Activated CD8-positive, alpha-beta memory T cell treated with anti-CD3 and anti-CD28 coated beads, Interleukin-2, amount 10 ng/mL, durations not matched to agents 7 days and 5 days (primary cell): ENCODE measurements at places on chromosomes 5 and 9.

DNA sequence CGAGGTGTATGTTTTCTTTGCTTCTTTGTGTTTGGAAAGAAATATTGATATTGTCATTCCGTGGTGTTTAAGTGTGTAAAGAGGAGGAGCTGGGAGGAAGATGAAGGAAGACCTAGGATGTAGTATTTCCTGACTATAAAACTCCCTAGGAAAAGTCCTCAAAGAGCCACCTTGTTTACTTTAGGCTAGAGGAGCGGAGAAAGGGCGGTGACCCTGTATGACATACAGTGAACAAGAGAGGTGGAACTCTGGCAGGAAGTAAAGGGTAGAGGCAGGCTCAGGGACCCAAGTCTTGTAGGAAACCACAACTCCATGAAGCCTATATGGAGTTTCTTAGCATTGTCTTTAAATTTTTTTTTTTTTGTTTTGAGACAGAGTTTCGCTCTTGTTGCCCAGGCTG, 303.9 kb downstream of the DOCK8 start:
- DNase-seq = no peak

DNA sequence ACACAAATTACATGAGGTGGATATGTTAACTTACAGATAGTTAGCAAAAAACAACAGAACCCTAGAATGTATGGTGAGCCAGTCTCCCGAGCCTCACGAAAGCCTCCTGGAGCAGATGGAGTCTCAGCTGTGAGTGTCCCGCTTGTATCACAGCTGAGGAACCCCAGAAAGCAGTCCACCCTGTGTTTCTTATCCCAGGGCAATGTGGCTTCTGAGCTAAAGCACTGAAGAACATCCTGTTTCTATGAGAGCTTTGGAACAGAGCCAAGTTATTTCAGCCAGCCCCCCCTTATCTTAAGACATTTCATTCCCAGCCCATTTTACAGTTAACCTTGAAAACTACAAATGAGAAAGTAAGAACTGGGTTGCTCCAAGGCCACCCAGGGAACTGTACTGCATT, 1220.9 kb upstream of the CDH6 start:
- DNase-seq = no peak

- DNase-seq = no peak
Measured at GRCh38 chr9:124897570-124898460, 35.9 kb downstream of the ARPC5L start.

DNA sequence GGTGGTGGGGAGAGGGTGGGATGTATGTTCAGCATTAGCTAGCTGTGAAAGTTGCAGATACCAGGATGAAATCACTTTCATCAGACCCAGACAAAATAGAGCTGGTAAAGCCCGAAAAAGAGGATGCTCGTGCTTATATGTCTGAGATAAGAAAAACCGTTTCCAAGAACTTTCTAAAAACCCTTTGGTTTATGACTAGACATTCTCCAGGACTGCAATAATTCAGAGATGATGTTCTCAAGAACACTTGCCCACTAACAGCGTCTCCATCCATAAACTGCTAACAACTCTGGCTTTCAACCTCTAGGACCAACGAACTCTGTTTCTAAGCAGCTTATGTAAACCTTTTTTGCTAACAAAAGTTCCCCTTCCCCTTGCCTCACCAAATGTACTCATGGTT, 8.4 kb upstream of the AMACR start:
- DNase-seq = no peak
